ENCODE measurements at places on chromosomes 1 and 21.

GRCh38 chr1:199705825-199706224 is 321.7 kb upstream of the NR5A2 start:
- DNase-seq: no peak

DNA sequence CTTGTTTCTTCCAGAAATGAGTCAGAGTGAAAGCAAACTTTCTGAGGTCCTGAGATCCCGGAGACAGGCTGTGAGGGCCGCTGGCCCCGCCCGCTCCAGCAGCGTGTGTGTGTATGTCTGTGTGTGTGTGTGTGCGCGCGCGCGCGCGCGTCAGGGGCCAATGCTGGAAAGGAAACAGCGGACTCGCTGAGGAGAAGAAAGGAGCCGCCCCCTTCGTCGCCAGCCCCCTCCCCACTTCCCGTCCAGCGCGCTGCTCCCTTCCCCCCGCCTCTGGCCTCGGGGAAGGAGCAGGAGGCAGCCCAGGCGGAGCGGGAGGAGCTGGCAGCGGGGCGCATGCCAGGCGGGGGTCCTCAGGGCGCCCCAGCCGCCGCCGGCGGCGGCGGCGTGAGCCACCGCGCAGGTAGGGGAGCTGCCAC is at the start of gene DISC1:
Gene DISC1 (plus strand): TSS at position 256 of the 416 bp plus-strand sequence. CDS start 78 bp downstream, at position 334.
- DNase-seq: peak; percentile 42

DNA sequence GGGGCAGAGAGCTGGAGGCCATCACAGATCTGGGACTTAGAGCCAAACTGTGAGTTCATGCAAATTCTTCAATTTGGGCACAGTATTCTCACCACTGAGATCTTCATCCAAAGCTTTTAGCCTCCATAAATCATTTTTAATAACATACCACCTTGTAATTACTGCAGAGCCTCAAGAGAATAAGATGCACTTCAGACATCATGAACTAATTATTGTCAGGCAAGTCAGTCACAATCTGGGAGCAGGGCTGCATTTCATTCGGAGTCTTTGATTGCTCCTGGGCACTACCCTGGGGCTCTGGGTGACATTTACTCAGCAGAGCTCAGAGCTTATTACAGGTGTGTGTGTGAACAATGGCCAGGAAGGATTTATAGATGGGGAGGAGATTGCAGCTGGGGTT is 623.7 kb downstream of the PTPRU start:
- DNase-seq: no peak

DNA sequence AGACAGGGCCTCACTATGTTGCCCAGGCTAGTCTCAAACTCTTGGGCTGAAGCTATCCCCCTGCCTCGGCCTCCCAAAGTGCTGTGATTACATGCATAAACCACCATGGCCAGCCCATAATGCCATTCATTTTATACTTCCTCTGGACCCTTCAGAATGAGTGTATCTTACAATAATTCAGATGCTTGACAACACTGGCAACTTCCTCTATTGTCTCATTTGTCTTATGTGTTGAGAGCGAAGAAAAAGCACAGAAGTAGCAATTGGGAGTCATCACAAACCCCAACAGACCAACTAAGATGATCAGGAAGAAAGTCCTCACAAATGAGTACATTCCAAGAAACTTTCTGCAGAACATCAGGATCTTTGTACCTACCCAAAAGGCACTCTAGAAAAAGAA is 191.9 kb downstream of the RERE start:
- no peak for DNase-seq

DNA sequence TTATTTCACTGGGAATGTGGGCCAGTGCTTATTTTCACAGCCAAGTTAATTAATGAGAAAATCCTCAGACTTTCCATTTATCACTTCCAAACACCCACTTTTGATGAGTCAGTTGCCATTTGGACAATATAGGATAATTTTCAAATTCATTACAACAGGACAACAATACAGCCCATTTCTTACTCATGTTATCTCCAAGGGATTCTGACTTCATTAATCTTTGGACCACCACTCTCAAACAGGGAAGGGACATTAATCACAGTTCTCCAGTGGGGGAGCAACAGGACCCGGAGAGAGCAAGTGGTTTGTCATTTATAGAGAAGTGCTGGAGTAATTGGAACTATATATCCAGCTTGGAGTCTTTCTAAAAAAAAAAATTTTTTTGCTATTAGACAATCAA is 38.7 kb downstream of the JUN start:
- DNase-seq: no peak

GRCh38 chr1:8883491-8883890 is 5.0 kb upstream of the ENO1 start:
- DNase-seq: no peak

DNA sequence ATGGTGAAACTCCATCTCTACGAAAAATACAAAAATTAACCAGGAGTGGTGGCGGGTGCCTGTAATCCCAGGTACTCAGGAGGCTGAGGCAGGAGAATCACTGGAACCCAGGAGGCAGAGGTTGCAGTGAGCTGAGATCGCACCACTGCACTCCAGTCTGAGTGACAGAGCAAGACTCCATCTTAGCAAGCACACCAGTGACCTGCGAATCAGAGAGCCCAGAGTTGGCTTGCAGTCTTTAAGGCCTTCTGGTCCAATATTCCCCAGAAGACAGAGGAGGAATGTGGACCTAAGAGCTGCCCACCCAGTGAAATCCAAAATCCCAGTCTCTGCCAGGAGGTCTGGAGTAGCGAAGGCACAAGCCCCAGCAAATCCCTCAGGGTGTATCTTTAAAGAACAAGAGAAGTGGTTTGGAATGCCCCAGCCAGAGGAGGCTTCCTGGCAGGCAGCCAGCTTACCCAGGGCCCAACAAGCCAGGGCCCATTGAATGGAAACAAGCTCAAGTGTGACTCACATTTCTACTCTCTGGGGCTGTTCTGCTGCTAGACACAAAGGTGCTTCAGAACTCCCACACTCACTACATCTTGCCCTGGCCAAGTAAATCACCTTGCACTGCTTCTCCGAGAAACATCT is 23.9 kb downstream of the GPR161 start:
- DNase-seq: no peak

DNA sequence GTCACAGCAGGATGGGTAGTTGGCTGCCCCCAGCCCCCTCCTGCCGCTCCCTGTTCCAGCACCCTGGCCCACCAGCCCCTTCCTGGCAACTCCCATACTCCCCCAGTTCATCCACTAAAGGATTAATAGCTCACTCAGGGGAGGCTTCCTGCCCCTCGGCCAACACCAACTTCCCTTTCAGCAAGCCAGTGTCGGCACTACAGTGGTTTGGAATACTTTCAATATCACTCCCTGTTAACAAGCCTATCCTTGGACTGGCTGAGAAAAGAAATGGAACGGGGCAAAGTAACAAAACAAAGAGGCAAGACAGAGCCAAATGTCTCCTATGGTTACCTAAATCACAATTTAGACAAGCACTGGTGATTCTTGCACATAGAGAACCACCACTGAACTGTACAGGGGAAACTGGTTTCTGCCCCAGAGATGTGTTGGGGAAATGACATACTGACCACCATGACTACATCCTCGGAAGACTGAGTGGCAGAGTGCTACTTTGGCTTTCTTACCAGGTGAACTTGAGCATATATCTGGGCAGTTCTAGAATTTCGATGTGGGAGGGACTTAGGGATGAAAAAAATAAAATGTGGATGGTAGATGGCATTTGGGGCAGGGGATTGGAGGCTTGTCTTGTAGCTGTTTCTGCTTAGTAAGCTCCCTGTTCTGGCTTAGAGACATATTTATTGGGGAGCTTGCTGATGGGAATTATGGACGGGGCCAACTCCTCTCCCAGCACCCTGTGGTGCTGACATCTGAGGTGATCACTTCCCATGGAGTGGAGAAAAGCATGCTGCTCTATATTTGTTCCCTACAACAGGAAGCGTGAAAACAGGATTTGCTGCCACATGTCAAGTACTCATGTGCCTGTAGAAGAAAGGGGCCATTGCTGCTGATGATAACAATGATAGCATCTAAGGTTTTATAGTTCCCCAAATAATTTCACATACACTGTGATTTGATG is 7.1 kb upstream of the CAPN2 start:
- DNase-seq: no peak
